Stimulated activated CD8-positive, alpha-beta memory T cell treated with anti-CD3 and anti-CD28 coated beads, Interleukin-7, amount 100 ng/mL, for 24 hours (primary cell): ENCODE measurements at places on chromosomes 6 and 20.

DNA sequence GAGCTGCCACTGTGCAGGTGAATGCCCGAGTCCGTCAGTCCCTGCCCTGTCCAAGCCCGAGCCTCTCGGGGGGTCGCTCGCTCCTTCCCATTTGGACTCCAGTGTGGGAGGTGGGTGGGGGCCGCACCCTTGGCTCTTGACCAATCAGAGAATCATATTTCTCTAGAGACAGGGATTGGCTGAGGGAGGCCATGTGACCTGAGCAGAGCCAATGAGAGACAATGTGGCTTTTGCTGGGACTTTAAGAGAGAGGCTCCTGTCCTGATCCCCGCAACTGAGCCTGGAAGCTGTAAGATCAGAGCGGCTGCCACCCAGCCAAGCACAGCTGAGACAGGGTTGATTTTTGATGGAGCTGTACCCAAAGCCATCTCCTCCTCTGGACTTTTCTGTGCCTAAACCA lies 199.3 kb downstream of the TFAP2C start:
- DNase-seq = no peak

DNA sequence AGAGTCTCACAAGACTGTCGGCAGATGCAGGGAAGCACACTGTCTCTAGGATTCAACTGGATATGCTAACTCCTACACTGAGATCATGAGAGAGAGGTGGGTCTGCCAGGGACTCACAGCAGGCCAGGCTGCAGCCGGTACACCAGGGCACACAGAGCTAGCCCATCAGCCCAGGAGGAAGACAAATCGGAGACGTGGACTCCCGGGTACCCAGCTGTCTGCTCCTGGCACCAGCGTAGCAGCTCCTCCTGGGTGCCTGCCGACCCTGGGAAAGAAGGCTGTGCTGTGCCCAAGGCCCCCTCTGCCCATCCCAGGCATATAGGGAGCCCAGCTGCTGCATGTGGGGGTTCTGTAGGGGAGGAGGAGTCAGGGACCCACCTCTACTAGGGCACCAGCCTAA lies 7.0 kb downstream of the MICAL1 start:
- DNase-seq = no peak

DNA sequence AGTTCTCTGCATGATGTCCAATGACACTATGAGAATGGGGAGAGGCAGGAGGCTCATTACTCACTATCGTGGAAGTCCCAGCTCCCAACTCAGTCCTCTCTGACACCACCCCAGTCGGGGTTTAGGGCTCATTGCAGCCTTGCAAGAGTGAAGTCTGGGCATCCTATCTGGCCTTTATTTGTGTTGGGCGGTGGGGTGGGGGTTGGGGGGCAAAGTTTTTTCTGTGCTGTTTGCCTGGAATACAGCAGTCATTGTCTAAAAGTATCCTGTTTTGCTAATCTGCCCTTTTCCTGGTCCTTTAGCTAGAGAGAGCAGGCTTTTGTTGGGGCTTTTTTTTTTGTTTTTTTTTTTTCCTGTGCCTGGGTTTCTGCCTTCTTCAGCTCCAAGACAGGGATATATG lies 174.2 kb downstream of the MYLK4 start:
- no peak for DNase-seq

GRCh38 chr6:72967329-72967728 lies 258.0 kb downstream of the KHDC1L start:
- DNase-seq = no peak

DNA sequence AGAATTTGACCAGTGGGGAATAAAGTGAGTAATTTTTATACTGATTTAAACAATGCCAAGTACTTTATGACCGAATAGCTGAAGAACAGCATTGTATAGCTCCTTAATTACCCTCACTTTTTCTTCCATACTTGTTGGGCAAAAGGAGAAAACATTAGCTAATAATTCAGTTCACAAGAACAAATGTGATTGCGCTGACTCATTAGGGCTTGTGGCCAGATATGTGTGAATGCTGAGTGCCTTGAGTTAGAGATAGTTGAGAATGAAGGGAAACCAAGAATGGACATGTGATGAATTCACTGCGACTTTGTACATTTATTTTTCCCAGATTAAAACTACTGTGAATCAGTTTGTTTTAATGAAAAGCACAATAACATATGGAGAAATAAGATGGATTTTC lies 669.4 kb downstream of the TFAP2A start:
- no peak for DNase-seq

DNA sequence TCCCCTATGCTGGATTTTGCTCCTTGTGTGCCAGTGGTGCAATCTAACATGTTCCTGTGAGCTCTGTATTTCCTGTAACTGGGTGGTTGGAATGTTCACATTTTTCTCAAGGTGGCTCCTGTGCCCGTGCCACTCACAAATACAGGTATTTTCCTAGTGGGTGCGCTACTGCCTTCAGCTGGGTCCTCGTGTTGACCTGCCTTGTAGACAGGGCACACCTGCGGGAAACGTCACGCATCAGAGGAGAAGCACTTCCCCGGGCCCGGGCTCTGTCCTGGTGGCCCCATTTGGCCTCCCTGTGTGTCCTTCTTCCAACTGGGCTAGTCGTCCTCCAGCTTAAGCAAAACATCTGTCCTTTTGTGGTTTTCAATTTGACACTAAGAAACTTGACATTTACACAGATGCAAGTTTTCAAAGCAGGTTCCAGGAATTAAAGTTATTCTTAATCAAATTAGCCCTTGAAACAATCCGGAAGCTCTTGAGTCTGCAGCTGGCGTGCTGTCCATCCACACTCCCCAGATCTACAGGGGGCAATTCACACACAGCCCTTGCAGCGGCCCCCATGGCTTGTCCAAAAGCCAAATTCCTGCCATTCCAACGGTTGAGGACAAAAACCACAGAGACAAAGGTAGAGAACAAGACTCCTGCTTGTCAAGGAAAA lies 275.1 kb downstream of the CDC5L start:
- DNase-seq = no peak

DNA sequence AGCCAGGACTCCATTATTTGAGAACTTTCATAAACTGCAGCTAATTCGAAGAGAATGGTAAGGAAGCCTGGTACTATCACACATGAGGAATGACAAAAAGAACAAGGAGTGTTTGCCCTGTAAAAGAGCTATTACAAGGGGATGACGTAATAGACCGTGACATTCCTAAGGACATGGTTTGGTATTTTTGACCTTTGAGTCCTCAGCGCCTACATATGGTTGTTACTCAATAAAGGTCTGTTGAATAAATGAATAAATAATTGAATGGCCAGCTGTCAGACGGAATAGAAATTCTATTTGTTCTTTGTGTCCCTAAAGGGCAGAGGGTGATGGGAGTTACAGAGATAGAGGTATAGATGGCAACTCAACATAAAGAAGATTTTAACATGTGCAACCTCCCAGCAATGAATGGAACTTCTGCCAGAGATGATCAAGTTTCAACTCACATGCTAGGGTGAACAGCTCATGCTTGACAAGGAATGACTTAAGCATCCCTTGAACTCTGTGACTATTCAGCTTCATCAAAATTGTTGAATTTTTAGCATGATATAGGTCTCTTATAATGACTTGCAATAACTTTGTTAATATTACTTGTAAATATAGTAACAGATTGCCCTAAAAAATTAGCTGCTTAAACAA lies 115.4 kb downstream of the TENT5A start:
- no peak for DNase-seq

DNA sequence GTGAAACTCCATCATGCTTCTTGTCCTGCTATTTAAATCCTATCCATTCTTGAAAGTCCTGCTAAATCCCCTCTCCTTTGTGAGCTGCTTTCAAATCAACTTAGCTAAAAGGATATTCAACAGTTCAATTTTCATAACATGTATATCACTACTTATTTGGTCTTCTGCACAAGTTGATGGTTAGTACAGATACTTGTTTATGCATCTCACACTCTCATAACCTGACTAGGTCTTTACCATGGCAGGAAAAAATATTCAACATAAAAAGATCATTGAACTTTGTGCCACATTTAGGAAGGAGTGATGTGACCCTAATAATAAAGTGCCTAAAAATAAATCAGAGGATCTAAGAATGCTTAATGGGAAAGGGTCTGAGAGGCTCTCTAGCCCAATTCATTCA lies 148.2 kb downstream of the RALGAPA2 start:
- DNase-seq = no peak

DNA sequence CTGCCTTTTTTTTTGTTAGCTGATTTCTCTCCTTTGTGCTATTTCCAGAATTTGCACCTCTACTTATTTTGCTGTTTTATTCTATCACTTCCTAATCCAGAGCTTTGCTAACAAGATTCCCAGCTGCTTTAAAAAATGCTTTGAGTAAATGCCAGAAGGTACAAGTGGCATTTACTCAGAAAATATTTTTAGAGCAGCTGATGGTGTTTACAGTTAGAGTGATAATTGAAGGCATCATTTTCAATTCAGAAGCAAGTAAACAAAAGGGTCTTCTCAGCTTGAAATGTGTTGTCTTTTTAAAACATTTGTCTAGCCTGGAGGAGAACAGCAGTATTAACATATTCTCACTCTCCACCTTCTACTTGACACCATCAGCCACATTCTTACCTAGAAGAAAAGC lies 99.9 kb downstream of the OTOR start:
- DNase-seq = no peak

- DNase-seq = no peak
These were observed 21.2 kb downstream of the C6orf132 start for GRCh38 chr6:42120895-42121865.

DNA sequence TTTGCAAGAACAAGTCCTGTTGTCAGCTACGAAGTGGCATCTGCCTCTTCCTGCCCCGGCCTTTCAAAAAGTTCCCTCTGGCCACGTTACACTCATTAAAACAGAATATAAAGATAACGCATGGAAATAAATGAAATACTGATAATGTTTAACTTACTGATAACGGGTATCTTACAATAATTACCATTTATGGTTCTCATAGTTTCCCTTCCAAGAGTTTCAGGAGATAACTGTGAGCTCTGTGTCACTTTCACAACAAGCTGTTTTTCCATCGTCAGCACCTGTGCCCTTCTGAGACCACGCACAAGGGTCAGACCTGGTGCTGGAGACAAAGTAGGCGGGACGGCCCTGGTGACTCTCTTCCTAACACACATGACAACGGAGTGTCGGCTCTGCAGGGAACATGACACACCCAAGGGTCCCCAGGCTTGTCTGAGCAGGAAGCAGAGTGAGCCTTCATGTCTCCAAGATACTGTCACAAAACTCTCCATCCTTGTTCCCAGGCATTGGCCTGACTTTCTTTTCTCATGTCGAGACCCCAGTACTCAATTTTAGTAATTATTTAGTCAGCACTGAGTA lies 86.2 kb upstream of the THBS2 start:
- no peak for DNase-seq

DNA sequence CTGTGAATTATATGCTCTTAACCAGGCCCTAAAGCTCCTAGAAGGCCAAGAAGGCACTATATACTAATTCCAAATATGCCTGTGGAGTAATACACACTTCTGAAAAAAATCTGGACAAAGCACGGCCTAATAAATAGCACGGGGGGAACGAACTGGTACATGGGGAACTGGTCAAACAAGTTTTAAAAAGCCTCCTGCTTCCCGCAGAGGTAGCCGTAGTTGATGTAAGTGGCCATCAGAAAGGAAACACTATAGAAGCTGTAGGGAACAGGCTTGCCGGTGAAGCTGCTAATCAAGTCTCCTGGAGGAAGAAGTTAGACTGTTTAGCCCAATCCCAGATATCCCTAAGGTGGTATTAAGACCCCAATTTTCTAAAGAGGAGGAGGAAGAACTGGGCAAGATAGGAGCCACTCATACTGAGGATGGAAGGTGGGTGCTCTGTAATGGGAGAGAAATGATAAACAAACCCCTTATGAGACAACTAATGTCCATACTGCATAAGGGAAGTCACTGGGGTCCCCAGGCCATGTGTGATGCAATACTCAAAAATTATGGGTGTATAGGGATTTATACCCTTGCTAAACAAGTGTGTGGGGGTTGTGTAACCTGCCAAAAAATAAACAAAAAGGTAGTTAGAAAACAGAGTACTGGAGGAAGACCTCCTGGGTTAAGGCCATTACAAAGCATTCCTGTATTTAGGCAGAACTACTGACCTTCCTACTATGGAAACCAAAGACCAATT lies 27.1 kb upstream of the ZNF318 start:
- DNase-seq = no peak

DNA sequence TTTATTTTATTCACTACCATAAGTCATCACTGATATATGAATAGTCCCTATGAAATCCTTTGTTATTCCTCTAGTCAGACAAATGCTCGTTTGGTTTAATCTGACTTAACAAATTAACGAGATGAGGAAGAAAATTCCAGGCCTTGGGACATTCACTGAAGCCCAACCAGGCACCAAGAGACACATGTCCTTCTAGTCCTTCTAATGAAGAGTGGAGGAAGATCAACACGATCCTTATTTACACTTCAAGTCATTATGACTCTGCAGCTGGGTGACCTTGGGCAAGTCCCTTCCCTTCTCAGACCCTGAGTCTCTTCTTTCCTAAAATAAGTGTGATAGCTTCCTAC lies 117.5 kb downstream of the CEBPB start:
- no peak for DNase-seq

DNA sequence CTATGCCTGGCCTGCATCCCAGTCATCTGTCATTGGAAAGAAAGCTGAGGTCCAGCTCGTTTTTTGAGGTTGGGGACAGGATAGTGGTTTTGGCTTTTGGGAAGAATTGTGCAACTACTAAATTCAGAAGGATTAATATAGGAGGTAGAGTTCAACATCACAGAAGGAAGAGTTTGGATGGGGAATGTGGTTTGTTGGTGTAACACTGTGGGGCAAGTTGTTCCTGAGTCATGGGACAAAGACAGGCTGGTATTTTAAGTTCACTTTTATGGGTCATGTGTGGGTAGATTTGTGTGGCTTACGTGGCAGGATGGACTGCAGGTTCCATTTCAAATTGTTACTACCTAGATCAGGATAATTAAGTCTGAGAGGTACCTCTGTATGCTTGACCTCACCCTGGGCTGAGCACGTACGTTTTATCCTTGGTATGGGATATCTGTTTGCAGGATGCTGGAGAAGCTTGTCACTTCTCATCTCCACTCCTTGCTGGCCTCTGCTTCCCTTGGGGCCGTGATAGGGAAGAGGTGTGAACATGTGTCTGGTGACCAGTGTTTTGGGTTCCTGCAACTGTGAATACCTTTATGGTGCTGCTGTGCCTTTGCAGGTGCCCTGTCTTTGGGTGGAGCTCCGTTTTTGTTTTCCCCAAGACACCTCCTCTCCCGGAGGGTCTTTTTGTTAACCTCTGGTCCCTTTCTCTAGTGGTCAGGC lies 177.6 kb downstream of the JARID2 start:
- DNase-seq = no peak

DNA sequence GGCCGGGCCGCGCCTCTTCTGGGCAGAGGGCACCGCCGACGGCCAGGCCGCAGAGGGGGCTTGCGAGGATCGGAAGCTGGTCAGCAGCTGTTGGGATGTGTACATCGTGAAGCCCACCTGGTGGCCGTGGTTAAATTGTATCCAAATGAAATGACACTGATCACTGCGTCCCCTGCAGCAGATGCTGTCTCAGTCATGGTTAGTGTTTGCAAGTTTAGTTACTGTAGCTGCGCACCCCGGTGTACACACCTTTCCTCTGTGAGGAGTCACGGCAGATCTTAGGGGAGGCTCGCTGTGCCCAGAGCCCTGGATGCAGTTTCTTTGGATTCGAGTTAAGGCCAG lies 653 bp downstream of the NAA20 start:
- no peak for DNase-seq
